ENCODE measurements at places on chromosomes 12 and 14.

DNA sequence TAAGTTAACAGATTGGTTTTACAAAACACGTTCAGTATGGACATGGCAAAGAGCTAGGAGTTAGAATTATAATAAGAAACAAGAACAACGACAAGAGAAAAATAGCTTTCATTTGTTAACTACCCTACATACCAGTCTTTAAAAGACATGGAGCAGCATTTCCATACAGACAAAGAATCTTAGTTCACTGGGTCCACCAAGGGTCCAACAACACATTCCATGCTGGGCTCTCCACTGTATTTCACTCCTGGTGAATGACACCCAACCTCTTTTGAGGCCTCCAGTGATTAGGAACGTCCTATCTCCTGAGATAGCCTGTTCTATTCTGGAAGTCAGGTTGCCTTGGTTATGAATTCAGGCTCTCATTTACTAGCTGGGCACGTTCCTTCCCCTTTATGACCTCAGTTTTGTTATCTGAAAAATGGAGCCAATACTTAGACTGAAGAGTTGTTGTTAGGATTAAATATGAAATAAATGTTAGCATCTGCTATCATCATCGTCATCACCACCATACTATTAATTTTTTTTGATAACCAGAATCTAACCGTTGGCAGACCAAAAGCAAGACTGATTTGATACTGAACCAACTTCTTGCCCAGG lies 37.7 kb downstream of the C12orf75 start:
- DNase-seq = no peak

DNA sequence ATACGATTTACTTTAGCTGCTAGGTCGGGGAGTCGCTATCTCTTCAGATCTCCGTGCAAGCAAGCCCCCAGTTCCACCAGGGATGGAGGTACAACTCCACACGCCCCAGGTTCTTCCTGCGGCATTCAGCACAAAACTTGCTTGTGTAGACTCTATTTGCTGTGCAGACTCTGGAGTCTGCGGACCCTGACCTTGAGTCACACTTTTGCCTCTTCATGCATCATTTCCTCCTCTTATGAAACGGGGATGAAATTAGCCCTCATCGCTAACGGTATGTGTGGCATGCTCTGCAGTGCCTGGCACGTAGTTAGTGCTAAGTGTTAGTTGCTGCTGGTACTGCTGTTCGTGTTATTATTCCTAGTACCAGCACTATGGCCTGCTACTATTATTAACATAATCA lies 84.4 kb downstream of the TMEM132D start:
- no peak for DNase-seq

- DNase-seq = no peak
These were observed 483.9 kb downstream of the ZFP36L1 start for GRCh38 chr14:68308726-68309520.

DNA sequence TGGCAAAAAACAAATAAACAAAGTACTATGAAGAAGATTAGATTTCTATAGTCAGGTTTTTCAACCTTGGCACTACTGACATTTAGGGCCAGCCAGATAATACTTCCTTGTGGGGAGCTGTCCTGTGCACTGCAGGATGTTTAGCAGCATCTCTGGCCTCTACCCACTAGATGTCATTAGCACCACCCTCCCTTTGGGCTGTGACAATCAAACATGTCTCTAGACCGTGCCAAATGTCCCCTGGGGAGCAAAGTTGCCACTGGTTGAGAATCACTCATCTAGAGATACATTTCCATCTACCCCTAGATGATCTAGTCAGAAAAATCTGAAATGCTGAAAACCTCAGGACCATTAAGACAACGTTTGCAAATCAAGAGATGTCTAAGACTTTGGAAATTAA lies 29.9 kb downstream of the SRRM4 start:
- no peak for DNase-seq

GRCh38 chr14:68854421-68854820 lies 61.6 kb upstream of the ZFP36L1 start:
- no peak for DNase-seq
